ENCODE measurements at places on chromosomes 5 and 9.

DNA sequence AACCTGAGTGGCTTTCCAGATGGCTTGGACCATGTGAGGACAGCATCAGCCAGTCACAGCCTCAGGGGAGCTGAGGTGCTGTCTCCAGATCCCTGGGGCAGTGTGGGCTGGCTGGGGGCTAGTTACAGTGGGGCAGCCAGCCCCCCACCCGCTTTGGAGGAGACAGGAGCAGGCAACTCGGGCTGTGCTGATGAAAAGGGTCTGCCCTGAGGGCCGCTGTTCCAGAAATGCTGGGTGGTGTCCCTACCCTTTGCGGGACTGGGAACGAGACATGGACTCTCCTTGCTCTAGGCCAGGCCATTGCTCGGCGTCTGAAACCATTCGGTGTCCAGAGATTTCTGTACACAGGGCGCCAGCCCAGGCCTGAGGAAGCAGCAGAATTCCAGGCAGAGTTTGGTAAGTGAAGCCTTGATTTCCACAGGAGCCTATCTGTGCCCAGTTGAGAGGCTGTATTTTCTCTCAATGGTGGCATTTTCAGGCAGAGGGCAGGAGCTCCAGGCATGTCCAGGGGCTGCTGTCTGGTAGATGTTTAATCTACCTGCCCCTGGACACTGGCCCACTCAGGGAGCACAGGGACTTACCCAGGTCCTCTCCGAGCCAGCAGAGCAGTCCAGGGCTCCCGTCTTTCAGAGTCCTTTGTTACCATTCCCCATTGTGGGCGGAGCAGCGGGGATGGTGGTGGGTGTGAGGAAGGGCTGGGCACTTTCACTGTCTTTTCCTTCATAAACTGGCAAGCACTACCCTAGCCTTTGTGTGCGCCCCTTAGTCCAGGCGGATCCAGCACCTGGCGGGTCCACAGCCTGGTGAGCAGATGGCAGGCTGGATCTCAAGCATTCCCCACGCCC lies 7.2 kb downstream of the GRHPR start:
- no peak for DNase-seq

DNA sequence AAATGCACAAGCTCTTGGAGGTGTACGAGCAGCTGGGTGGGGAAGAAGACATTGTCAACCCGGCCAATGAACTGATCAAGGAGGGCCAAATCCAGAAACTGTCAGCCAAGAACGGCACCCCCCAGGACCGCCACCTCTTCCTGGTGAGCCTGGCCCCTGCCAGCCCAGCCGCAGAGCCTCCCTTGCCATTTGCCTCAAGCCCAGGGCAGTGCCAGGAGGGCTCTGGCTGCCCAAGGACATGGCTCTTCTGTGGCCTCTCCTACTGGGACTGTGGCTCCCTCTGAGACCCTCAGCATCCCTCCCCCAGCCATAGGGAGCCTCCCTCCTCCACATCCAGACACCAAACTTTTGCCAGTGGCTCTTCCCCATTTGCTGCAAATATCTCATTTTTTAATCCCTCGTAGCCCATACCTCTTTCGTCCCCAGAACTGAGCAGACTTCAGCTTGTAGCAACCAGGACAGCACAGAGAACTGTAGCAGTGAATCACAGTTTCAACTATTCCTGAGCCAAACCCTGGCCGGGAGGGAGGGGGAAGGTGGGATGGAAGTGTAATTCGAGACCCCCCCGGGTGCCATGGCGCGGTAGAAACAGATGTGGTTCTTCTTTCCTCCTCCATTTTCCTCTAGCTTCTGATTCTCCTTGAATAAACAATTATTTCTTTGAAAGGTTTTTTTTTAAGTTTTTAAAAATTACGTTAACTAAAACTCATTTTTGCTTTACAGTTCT lies 44.5 kb upstream of the SUSD3 start:
- no peak for DNase-seq

DNA sequence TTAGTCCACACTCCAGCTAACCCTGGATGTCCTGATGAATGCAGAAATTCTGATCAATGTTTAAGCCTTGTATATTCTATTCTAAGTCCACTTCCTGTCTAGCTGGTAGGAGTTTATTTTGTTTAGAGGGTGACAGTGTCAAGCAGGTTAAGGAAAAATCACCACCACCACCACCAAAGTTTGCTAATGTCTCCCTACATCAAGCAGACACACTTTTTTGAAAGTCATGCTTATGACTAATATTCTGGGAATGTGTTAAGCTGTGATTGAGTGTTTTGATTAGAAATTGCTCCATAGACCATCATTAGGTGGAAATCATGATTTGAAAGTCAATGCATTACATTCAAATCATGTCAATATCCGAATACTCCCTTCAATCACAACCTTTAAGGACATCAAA lies 1530.1 kb downstream of the MAT2B start:
- no peak for DNase-seq

DNA sequence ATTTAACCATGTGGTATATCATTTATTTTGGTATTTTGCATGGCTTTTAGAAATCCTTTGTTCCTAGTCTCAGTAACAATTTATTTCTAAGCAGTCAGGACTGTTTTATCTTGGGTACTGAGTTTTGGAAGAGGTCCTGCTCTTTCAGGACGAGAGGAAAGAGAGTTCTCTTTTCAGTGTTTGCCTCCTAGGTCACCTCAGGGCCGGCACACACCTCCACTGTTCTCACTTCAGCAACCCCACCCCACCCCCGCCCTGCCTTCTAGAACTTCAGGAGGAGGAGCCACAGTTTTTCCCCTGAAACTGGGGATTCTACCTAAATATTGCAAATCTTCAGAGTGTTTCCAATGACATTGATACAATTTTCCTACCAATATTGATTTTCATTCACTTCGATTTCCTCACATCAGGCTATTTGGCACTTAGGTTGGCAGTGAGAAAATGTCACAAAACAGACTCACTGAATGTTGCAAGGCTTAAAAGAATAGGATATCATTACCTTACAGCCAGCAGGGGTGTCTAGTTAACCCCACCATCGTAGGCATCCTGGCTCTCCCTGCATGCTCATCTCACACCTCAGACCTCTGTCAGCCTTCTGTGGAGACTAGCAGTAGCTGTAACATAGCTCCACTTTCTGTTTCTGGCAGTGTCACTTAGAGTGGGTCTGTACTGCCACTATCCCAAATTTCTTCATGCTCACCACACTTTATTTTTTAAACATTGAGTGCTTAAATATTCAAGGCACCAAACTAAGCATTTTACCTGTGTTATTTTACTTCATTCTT lies 5.4 kb downstream of the IGIP start:
- no peak for DNase-seq

DNA sequence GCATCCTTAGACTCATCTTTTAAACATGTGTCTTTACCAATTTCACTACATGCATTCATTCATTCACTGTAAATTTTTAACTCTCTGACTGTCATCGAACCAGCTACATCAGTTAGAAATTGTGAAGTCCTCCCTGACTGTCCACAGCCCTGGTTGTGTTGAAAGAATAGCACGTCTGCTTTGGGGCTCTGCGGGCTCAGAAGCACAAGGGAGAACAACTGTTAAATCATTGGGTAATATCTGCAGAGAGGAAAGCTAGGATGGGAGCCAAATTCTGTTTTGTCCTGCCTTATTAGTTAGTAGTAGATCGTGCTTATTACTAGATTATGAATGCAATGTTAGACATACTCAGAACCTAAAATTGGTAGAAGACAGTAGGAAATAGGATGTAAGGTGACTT lies 26.3 kb upstream of the FAM120AOS start:
- peak; percentile 17 for DNase-seq

DNA sequence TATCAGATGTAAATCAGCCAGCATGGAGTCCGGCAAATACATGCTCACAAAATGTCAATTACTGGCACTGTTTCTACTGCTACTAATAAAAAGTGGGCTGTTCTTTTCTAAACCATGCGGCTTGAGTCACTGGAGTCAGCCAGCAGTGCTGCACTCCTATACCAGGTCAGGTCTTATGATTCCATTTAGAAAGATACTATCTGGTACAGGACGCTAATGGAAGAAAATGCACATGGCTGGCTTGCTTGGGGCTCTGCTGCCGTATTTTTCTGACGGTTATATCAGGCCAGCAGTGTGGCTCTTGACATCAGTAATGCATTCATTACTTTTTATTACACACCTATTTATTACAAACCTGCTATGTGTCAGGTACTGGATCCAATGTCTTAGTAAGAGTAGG lies 74.3 kb downstream of the NDFIP1 start:
- no peak for DNase-seq

DNA sequence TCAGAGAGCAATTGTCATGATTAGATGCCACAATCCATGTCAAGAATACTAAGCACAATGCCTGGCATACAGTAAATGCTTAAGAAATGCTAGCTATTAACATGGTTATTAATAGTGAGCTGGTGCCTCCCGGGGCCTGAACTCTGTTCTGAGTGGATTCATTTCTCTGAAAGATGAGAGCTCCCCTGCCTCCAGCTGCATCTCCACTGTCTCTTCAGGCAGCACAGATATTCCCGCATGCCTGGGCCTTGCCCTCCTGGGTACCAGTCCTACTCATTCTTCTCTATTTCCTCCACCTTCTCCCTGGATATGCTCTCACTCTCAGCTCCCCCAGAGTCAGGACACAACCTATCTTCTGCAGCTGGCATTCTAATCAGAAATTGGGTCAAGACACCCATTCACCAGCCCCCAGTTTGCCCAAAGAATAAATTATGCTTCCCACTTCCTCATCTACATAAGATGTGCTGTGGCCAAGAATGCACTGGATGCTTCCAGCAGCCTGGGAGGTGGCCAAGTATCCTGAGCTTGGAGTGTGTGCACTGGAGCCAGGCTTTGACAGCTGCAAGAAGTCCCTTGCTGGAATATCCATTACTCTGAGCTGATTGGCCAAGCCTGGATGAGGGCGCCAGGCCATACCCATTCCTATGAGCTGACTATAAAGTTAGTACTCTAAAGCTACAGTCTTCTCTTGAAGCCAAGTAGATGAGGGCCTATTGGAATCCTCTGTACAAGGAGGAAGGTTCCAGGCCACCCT lies 669.0 kb downstream of the ACTL7B start:
- DNase-seq: peak; percentile 77

- no peak for DNase-seq
Observed at GRCh38 chr5:148540647-148541046, 113.7 kb downstream of the HTR4 start.

DNA sequence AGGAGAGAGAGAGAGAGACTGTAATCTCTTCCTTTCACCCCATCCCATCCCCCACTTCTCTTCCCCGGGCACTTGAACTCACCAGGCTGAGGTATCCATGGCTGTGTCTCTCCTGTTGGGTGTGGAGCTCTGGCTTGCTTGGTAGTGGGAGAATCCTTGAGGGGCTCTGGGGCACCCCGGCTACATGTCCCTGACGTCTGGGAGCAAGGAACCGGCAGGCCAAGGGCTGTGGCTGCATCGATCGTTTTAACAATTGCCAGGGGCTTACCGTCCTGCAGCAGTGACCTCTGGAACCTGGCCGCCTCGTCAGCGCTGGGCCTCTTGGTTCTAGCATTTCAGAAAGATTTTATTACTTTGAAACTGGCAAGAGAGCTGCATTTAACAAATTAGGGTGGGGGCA lies 30.0 kb downstream of the FGF18 start:
- no peak for DNase-seq

GRCh38 chr9:117242082-117242481 lies 172.8 kb downstream of the ASTN2 start:
- DNase-seq: no peak

DNA sequence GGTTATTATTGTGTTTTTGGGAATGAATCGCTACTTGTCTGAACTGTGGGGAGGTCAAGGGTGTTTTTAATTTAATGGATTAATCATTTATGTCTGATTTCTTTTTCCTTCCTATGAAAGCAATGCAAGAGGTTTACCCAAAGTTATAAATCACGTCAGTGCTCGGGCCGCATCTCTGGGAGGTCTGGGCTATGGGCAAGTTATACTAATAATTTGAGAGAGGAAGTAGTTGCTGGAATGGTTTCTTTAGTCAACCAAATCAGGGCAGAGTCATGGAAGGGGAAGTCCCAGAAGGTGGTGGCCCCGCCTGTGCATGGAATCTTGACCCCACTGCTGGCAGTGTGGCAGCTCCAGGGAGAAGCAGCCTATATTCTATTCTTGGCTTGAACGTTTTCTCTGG lies 180.2 kb downstream of the HSPA4 start:
- DNase-seq: peak; percentile 54

DNA sequence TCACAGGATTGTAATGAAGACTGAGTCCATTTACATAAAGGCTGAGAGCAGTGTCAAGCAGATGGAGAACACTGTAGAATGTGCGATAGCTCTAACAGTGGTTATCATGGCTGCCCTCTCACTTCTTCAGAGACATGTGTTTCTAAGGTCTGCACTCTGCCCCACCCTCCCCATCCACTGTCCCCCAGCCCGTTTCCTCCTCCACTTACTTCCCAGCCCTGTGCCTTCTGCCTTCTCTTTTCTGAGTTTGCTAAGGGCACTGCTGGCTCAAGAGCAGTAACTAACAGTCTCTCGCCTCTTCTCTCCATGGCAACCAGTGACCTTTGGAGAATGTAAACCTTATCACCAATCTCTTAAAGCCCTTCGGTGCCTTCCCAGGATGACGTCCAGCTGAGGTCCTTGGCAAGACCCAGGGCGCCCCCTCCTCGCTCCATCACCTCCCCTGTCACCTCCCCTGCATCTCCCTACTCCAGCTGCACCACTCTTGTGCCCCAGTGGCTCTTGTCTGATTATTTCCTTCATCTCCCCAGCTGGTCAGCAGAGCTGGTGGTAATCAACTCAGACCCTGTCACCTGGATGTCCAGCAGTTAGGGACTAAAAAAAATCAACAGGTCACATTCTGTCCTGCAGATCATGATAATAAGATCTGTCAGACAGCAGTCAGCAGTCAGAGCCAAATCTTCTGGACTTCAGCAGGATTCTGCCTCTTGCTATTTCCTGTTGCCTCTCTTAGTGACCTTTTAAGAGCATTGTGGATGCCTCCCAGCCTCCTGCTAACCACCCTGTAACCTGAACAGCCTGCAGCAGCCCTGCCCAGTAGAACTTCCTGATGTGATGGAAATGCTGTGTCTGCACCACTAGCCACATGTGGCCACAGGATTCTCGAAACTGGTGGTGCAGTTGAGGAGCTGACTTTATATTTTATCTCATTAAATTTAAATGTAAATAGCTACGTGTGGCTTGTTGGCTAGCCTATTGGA lies 9.0 kb downstream of the FXN start:
- peak; percentile 19 for DNase-seq

- no peak for DNase-seq
Observed at GRCh38 chr9:114084282-114085073, 6.4 kb upstream of the AMBP start.

DNA sequence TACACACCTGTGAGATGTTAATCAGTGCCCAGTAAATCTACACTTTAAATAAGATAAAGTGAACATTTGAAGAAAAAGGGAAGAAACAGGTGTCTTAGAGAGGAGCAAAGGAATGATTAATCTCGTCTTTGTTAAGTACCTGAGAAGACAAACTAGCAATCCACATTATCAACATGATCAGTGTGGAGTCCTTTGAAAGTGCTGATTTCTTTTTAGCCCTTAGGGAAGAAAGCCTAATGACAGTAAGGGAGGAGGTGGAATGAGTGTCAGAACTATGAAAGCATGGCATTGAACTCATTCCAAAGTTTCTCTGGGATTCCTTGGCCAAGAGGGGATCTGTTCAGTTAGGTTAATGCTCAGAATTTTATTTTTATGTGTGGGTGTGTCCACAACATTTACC lies 1109.0 kb upstream of the ACO1 start:
- DNase-seq: no peak

- DNase-seq: peak; percentile 91
Observed at GRCh38 chr5:167853421-167853820, 438.0 kb upstream of the WWC1 start.

- DNase-seq: no peak
Observed at GRCh38 chr9:23438299-23438907, 387.6 kb downstream of the ELAVL2 start.

Data from fibroblast of skin of right quadriceps (primary cell).